ENCODE measurements at places on chromosomes 2 and 18. TPM values are rescaled to one million over a fixed set of nuclear protein-coding genes. Genes with fewer than 3 reads are reported as not detected.

DNA sequence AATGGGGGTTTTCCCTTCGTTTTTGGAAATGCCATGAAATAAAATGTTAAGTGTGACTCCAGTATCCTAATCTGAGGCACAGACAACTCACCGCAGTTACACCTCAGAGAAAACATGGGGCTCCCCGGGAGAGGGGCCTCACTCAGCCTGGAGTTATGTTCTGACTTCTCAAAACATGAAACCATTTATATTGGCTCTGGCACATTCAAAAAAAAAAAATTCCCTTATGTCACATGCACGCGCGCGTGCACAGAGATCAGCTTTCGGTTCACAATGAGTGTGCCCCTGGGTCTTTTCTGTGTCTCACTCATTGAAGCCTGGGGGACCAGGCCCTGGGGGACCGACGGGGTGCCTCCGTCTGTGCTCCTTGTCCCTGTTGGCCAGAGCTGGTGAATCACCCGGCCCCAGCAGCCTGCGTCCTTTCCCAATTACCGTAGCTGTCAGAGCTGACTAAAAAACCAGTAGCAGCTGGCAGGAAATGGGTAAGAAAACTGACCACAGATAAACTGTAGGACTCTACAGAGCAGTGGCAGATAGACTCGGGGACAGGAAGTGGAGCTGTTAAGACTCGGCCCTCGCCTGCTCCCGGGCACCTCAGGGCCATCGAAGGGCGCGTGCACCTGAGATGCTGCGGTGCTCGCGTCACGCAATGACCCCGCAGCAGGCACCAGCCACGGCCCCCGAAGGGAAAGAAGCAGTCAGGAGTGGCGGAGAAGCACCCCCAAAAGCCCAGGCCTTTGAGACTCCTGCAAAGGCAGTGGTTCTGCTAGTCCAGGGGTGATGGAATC is 138.3 kb upstream of the ID2 start:
- DNase-seq = no peak

DNA sequence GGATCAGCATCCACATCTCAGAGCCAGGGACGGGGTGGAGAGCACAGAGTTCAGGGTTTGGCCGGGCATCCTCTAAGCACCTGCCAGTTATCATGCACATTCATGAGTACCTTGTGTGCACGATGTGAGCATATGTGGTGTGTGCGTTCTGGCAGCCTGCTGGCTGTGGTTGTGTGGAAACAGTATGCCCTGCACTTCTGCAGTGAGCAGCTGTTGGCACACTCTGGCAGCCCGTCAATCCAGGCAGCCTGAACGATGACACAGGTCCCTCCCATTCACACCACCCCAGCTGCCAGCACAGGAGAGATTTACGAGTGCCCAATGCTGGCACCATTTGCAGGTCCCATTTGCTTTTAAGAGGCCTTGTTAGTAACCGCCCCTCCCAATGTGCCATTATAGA is 74.2 kb downstream of the CD8B2 start:
- DNase-seq = no peak

- no peak for DNase-seq
Observed at GRCh38 chr2:47259829-47260228, 104.7 kb upstream of the STPG4 start.

DNA sequence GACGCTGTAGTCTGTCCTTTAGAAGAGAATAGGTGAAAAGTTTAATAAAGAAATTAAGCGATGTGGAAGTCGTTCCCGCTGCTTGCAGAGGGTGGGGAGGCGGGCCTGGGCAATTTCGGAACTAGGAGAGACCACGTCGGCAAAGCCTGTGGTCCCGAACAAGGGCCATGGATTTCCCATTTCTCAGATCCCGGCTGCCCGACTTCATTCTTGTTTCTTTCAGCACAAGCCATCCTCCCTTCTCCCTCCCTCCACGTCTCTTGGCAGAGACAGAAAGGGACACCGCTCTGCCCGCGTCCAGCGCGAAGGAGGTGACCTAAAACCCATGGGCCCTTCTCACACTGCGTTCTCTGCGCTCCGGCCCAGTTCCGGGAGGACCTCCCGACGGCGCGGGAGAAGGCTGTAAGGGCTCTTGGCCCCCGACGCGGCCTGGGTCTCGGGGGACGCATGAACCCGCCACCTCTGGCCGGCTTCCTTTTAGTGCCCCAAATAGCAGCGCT is 2.2 kb upstream of the BCL2L11 start:
- DNase-seq = peak; percentile 18

DNA sequence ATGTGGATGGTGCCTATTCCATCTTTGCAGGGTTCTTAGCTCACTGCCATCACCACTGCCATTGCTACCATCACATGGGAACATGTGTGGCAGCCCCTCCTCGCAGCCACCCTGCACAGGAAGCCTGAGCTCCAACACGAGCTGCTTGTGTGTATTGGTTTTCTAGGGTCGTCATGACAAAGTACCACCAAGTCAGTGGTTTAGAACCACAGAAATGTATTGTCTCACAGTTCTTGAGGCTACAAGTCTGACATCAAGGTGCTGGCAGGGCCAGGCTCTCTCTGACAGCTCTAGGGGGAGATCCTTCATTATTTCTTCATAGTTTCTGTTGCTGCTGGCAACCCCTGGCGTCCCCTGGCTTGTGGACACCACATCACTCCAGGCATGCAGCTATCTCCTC is 10.3 kb upstream of the IL1R2 start:
- no peak for DNase-seq

FEV gene
- 0.46 TPM for polyA plus RNA-seq

ALPI gene
- not detected for polyA plus RNA-seq

SCN9A gene
- 2.3 TPM for polyA plus RNA-seq

DNA sequence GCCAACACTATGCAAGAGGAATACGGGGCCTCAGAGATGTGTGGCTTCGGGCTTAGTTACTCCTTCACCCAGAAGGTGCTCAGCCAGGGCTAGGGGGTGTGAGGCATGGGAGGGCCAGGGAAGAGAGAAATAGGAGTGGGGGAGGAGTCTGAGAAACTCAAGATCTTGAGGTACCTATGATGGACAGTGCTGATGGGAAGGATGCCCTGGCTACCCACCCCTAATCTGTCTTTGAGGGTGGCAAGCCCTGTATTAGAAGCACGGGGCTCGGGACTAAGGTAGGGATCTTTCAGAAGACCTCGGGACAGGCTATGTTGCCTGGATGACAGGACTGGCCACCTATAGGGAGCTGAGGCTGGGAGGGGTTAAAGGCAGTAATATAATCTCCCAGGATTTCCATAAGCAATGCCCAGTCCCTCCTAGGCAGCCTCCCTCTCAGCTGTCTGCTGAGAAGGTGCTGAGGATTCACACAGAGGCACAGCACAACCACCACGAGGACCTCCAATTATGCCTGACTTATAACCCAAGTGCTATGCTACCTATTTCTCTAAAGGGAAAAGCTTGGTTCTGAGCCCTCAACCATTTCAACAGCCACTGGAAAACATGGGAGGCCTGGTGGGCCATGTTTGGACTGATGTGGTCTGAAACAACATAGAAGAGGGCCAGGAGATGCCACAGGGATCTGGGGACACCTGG is 23.3 kb downstream of the MTHFD2 start:
- DNase-seq = no peak

DNA sequence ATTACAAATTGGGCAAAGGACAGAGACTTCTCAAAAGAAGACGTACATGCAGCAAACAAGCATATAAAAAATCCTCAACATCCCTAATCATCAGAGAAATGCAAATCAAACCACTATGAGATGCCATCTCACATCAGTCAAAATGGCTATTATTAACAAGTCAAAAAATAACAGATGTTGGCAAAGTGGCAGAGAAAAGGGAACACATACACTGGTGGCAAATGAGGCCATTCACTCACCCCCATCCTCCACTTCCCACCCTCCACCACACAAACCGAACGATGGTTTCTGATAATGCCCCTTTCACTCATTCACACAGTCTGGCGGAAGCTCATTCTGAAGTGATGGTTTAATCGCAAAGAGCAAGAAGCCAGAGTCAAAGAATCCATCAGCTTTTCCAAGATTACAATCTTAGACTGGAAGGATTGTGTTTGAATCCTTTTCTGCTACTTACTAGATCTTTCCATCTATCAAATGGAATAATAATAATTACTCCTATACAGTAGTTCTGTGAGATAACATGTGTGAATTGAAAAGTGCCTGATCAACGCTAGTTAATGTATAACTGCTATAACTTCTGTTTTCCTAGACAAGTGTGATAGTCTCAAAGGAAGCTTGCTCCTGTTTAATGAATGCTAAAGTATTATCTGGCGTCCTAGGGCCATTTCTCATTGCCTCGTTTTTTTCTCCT is 16.9 kb upstream of the CD28 start:
- no peak for DNase-seq
